Caco-2 (cell line): ENCODE measurements at places on chromosomes 11 and 22. TPM values are rescaled to one million over a fixed set of nuclear protein-coding genes. Genes with fewer than 3 reads are reported as not detected.

USH1C gene
- 101 and 113 TPM in 2 replicates for total RNA-seq

AIFM3 gene
- 0.73 and 3.0 TPM in 2 replicates for total RNA-seq

RNASEH2C gene
- total RNA-seq, result 66.7 and 76.4 TPM in 2 replicates

NOX4 gene
- total RNA-seq, result 0.14 TPM in 1 of 2 replicates, not detected in the other

TMA7B gene
- not detected in 2 replicates for total RNA-seq

OR52E8 gene
- not detected in 2 replicates for total RNA-seq

PIH1D2 gene
- 2.6 and 2.7 TPM in 2 replicates for total RNA-seq

DNA sequence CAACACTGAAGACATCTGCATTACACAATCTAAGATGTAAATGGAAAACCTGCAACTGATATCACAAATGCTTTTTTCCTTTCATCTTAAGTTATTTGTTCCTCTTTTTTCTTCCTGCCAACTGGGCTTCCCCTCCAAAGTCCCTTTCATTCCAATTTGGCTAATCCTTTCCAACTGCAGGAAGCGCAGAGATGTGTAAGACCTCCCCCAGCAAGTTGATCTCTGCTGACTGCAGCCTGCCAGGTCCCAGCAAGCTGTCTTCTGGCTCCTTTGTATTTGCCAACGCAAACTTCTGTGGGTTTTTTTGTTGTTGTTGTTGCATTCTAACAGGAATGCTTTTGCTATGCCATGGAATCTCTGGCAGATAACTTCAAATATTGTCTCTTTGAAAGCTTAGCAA, 38.5 kb upstream of the LRRC4C start:
- DNase-seq, result no peak

- DNase-seq, result no peak
These were observed 5.1 kb upstream of the PDGFD start for GRCh38 chr11:104169091-104169490.

GRCh38 chr11:47357985-47358730, 5.7 kb upstream of the MYBPC3 start:
- no peak for DNase-seq

- no peak for DNase-seq
These were observed 31.0 kb upstream of the HMOX1 start for GRCh38 chr22:35349704-35350538.

DNA sequence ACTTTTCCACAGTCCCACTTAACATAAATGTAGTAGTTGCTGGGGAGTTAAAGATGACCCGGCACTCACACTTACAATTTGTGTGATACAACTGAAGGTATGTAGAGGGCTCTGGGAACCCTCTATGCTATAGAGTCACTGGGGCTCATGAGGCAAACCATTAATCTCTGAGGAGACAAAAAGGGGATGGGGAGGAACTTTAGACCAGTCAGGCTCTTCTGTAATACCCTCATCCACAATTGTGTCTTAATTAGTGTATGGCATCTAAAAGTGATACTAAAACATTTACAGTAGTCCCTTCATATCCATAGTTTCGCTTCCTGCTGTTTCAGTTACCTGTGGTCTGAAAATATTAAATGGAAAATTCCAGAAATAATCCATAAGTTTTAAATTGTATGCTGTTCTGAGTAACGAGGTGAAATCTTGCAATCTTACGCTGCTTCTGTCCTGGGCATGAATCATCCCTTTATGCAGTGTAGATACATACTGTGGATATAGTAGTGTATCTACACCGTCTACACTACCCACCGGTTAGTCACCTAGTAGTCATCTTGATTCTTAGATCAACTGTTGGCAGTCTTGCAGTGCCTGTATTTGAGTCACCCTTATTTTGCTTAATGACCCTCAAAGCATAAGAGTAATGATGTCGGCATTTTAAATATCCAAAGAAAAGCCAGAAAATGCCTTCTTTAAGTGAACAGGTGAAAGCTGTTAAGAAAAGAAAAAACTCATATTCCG, 12.2 kb downstream of the CBL start:
- no peak for DNase-seq

GRCh38 chr22:34743110-34743751, 322.7 kb upstream of the ISX start:
- no peak for DNase-seq

DNA sequence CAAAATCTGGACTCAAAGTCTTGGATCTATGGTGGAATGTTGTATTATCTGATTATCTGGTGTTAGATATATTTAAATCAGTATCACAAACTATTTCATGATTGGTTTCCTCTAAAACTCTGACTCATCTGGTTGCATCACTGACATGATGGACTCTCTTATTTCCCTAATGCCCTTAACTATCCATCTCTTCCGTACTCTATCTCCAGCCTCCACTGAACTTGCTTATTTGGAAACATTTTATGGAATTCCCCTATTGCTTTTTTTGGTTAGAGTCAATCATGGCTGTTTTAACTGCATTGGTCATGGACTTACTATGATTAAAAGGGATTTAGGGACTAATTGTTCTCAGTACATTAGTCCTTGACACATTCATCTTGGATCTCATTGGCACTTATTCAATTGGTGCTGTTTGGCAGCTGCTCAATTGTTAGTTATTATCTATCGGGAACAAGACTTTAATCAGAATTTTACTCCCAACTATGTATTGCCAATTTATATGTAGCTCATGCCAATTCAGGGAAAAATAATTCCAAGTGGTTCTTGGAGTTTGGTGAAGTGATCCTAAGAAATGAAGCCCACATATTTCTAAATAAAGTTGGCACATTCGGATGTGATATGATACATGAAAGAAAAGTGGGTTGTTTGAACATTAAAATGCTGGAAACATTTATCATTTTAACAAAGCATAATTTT, 942.0 kb upstream of the CCDC90B start:
- DNase-seq, result no peak

- no peak for DNase-seq
These were observed 136.3 kb upstream of the TEAD1 start for GRCh38 chr11:12537778-12538401.

DNA sequence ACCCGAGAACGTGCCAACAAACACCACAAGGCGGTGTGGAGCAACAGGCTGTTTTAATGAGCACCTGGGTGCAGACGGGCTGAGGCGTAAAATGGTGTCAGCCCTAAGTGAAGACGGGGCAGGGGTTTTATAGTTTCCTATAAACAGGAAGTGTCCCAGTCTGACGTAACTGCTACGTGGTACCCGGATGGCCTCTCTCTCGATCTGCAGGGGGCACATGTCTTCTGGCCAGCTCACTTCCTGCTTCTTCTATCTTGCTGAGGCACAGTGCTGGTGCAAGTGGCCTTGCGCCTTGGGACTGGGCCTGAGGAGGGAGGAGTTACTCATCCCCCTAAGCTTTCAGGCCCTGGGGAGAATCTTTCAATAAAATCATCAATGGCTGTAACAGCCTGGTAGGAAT, 20.9 kb downstream of the OOSP3 start:
- DNase-seq, result no peak

- no peak for DNase-seq
These were observed 53.6 kb upstream of the LYVE1 start for GRCh38 chr11:10622108-10622507.

GRCh38 chr11:69156673-69157155, 979 bp downstream of the SMIM38 start:
- DNase-seq, result peak; percentile 73

- DNase-seq, result no peak
These were observed 15.7 kb upstream of the SCGB1A1 start for GRCh38 chr11:62402960-62403730.

- no peak for DNase-seq
These were observed 10.4 kb upstream of the AHNAK start for GRCh38 chr11:62556875-62557631.

DNA sequence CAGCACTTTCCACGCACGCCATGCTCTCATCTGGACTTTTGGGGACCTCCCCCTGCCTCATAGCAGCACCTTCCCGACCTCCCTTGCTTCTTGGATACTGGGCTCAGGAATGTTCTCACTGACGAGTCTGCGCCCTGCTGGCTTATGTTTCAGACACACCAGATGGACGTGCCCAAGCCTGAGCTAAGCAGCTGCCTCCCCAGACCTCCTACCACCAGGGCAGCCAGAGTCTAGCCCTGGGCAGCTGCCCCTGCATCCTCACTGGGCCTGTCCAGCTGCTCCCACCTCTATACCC, 13.2 kb upstream of the RGL4 start:
- DNase-seq, result peak; percentile 15

GRCh38 chr11:65596520-65596919, 920 bp upstream of the KCNK7 start:
- no peak for DNase-seq

DNA sequence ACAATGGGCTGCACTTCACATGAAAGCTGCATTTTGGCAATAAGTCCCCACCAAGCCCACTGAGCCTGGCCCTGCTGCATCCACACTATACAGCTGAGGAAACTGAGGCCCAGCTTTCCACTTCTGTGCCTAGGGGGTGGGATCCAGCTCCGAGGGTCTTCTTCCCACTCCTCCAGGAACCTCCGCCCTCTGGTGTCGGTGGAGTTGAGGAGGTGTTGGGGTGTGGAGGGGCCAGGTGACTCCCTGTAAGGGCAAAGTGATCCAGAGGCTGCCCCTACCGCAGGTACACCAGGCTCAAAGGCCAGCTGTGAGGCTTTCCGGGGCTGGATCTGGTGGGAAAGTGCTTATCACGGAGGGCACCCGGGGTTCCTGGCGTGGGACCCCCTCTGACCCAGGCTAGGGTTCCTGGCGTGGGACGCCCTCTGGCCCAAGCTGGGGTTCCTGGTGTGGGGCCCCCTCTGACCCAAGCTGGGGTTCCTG, 125.0 kb downstream of the KCNQ1 start:
- no peak for DNase-seq
